Left ventricle myocardium inferior (tissue), 1 donor: ENCODE measurements at places on chromosomes 2 and 18.

- H3K36me3 ChIP-seq = no peaks in the 10 kb centered on the region
- peak overlapping the region; percentile 100 for H3K27ac ChIP-seq
- peak overlapping the region; percentile 84 for H3K4me3 ChIP-seq
- no peaks in the 10 kb centered on the region for H3K27me3 ChIP-seq
- peak; percentile 44 for DNase-seq
Observed at GRCh38 chr18:7568426-7568825, 1.3 kb downstream of the PTPRM start.

DNA sequence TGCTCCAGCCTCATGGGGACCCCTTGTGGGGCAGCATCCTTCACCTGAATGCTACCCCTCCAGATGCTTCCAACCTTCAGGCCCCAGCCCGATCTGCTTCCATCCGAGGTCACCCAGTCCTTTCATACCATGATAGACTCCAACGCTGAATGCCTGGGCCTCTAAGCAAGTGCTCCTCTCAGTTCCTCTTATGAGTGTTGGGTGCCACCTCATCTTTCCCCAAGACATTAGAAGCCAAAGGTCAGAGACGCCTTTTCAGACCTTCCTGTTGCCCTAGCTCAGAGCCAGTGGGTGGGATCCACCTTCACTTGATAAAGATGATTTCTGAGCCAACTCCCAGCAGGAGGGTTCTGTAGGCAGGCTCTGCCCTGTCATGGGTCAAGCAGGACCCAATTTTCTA, 174.5 kb upstream of the MGAT5 start:
- H3K4me1 ChIP-seq = peaks cover 21% of the 10 kb centered on the region
- H3K27ac ChIP-seq = peak overlapping the region; percentile 57
- no peaks in the 10 kb centered on the region for H3K27me3 ChIP-seq
- no peaks in the 10 kb centered on the region for H3K36me3 ChIP-seq
- no peak overlapping the region for H3K4me3 ChIP-seq

- DNase-seq = no peak
- H3K27ac ChIP-seq = no peak overlapping the region
- peaks cover 7% of the 10 kb centered on the region for H3K4me1 ChIP-seq
- peaks cover 25% of the 10 kb centered on the region for H3K27me3 ChIP-seq
- no peak overlapping the region for H3K4me3 ChIP-seq
Observed at GRCh38 chr2:239880396-239880795, 144.7 kb downstream of the NDUFA10 start.

DNA sequence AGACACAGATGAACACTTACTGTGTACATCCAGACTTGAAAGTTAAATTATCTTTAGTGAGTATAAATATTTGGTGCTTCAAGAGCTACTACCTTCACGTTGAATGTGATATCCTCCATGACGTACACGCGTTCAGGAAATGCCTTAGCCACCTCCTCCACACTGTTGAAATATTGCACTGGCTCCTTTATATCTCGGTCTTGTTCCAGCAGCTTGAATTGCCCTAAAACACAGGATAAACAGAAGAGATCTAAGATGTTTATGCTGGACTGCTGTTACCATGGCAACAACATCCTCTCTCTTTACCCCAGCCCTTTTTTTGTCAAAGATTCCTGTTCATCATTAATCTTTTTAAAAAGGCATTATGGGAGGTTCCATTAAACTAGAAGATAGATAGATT, 120.3 kb downstream of the MEP1B start:
- H3K27ac ChIP-seq = peak overlapping the region; percentile 39
- H3K27me3 ChIP-seq = no peaks in the 10 kb centered on the region
- H3K4me3 ChIP-seq = no peak overlapping the region
- no peaks in the 10 kb centered on the region for H3K36me3 ChIP-seq
- peaks cover 21% of the 10 kb centered on the region for H3K4me1 ChIP-seq
